WERI-Rb-1 (cell line): ENCODE measurements at places on chromosomes 2 and 18.
A peak's percentile ranks its signal among the peaks of the same experiment; 100 is the strongest.

DNA sequence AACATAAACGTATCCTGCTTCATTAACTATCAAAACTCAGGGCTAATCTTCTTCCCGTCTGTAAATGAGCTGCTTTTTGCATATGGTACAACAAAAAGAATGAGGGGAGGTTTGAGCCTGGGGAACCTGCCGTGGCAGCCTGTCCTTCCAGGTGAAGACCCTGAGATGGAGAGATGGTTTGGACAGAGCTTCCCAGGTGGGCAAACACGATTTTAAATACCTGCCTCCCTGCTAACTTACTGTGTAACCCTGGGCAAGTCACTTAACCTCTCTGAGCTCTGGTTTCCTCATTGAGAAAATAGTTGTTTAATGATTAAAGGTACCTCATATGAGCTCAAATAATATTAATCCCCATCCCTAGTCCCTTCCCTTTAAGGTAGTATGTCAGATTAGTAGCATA is 9.0 kb downstream of the EMX1 start:
- no peak for DNase-seq

DNA sequence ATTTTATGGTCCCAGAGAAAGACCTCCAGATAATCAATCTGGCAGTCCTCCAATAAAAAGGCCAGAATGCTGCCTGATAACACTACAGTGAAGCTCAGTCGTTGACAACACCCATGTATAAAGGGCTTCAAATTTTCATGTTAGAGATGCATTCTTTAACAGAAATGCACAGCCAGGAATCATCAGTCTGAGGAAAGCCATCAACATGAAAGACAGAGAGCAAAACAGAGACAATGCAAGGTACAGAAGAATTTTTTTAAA is 13.8 kb downstream of the BABAM2 start:
- DNase-seq: no peak

DNA sequence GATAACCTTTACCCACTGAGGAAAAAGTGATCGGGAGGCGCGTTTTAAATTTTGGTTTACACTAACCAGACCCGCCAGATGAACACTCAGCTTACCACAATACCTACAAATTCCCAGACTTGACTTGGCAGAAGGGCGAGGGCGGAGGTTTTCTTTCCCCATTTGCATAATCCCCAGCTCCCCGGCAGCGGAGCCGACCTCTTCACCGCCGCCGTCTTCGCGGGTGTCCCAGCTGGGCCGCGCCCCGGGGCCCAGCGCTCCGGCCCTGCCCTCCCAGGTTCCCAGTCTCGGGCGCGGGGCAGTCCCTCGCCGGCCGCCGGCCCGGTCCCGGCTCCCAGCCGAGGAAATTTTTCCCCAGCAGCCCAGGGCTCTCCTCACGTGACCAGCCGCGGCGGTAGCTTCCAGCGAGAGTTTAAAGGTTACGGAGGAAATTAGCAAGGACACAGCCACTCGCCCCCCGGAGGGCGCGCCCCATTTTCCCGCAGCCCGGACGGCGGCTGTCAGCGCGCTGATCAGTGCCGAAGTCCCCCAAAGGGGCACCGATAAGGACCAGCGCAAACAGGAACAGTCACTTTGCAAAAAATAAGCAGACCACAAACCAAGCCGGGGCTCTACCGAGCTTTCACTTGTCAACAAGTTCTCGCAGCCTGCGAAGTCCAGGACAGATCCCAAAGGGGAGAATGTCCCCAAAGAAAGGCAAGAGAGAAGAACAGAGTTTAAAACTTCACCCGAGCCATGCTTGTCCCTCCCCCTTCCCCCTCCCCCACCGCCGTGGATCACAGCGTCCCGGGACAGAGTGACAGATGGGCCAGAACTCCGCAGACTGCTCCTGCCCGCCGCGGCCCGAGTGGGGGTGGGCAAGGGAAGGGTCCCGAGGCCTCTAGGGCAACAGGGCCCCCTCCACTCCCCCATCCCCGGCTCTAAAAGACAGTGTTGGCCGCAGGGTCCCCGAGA is 1.3 kb upstream of the PRKCE start:
- DNase-seq: peak; percentile 77

- DNase-seq: no peak
These were observed 10.5 kb upstream of the IKZF2 start for GRCh38 chr2:213161759-213162515.

GRCh38 chr2:175686002-175686401 is 316.1 kb downstream of the LNPK start:
- DNase-seq: no peak

DNA sequence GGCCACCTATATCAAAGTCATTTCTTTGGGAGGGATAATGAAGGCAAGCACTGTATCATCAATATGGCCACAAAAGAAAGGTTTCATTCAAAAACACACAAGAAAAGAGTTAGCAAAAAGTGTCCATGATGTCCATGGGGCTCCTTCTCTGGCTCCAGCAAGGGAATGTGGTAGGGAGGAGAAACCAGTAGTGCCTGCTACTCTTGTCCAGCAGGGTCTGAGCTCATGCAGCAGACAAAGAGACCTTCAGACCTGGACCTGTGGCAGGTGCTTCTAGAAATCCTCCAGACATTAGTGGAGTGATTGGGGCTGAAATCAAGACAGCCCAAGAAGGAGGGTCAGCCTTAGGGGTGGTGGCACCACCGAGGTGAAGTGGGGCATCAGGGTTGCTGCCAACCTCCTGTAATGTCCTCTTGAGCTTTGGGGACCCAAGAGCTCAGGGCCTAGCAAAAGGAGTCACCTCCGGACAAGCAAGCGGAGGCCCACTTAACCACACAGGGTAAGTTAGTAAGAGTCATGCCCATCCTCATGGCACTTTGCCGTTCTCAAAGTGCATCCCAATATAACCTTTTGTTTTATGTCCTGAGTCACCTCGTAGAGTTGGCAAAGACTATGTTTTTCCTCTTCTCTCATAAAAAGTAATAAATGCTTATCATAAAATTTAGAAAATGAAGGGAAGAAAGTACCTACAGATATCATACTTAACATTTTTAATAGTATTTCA is 112.6 kb upstream of the YPEL5 start:
- DNase-seq: no peak

GRCh38 chr2:132837769-132838168 is 167.8 kb upstream of the LYPD1 start:
- DNase-seq: no peak

- peak; percentile 5 for DNase-seq
These were observed at the start of gene NTSR2 for GRCh38 chr2:11669454-11670291. Gene NTSR2, minus strand, starts transcription at chr2:11670195. Its CDS starts 66 bp downstream, at chr2:11670129.

DNA sequence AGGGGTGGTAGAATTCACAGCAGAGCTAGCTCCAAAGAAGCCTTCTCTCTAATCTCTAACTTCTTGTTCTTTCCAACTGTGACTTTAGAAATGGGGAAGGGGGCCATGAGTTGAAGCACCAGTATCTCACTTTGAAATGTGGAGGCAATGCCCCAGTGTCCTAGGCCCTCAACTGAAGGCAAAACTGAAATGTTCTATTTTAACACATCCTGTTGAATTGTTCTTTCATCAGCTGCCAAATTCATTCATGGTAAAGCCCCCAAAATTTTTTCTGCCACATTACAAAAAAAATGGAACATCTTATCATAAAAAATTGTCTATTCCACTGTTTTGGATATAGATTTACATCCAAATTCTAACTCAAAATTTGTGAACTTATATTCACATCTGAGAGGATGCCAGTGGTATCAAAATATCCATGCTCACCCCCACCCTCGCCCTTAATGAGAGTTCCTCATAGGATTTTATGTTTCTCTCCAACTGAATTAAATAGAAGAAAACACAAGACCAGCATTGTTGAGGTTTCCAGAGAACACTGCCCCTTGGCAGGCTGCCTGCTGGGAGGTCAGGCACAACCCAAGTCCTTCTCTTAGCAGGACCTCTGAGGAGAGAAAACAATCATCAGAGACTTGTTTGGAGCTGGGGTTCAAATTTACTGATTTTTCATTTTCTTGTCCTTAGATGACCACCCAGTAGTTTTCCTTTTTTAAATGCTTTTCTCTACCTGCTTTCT is 147.4 kb upstream of the PGAP1 start:
- no peak for DNase-seq

DNA sequence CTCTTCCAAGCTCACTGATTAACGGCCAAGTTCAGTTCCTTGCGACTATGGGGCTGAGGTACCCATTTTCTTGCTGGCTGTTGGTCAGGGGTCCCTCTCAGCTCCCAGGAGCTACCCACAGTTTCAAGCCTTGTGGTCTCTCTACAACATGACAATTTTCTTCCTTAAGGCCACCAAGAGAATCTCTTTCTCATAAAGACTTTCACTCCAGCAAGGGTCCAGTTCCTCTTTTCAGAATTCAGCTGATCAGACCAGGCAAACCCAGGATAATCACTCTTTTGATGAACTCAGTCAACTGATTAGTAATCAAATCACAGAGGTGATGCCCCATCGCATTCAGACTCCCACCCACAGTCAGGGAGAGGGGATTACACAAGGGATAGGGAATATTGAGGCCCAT is 129.7 kb downstream of the IRS1 start:
- DNase-seq: no peak

GRCh38 chr18:76514573-76514972 is 19.5 kb upstream of the ZNF516 start:
- DNase-seq: no peak

- DNase-seq: no peak
These were observed 65.1 kb upstream of the RPRM start for GRCh38 chr2:153543635-153544071.

DNA sequence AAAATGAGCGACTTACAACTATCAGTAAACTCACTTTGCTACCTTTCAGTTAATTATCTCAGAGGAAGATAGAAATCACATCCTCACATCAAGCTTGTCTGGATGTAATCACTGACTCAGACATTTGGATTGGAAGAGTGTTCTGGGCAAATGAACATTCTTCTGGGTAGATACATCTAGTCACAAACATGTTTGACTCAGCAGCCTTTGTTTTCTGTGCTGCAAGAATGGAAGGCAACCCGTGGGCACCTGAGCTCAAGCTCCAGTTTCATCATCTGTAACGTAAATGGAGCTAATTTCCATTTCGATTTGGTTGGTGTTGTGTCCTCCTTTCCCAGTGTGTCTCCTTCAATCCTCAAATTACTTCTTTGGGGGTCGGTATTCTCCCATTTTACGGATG is 58.5 kb downstream of the ACAA2 start:
- no peak for DNase-seq

DNA sequence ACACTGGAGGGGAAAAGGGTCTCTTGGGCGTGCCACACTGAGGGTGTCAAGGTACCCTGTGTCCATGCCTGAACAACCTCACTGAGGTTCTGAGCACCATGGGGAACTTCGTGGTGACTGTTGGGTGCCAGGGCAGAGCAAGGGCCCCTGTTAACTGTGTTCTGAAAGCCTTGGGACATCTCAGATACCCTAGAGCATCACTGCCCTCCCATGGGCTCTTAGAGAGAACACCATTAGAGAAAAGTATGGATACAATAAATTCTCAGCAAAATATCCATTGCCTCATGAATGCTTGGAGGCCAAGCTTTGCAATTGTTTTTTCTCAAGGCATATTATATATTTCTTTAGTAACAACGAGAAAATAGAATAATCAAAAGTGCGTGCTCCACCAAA is 488.5 kb upstream of the NRP2 start:
- no peak for DNase-seq

DNA sequence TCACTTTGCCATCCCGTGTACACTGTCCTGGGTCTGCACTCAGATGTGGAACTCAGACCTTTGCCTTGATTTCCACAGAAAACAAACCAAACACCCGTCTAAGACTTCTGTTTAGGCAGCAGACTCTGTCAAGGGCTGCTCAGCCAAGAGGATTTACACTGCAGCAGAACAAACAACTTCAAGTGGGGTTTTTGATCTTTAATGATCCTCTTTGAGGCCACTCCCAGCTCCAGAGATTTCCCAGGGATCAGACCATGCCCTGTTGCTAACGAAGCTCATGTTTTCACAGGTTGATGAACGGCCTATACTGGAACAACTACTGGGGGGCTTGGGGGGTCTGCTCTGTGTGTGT is 52.5 kb upstream of the LGALSL start:
- peak; percentile 76 for DNase-seq

DNA sequence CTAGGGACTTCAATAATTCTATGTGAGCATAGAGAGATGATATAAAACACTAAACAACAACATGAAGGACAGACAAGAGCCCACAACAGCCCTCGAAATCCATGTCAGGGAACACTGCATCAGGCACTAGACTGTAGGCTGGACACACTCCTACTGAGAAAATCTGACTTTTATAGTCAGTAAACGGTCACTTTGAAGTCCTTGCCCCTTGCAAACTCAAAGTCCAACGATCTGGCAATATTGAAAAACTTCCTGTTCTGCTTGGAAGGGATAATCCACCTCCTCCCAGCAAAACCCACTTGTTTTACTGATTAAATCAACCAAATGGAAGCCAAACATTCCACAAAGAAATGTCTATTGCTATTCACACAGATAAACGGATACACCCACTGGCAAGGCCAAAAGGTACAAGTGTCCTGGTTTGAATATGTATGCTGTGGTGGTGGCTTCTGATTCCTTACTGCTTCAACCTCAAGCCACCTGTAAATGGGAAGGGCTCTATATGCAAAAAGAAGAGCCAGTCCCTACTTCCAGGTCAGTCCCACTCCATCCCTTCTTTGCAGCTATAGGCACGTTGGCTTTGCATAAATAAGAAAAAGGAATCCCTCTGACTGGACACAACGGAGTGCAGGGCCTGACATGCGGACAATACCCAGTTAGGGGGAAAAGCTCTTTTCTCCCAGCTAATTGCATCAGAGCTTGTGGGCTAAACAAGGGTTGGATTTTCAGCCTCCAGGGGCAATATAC is 56.6 kb downstream of the STK39 start:
- DNase-seq: no peak
